A549 treated with Hydrocortisone at 1 μM for 4 hours (cell line): ENCODE measurements at places on chromosomes 1 and 21. TPM values are rescaled to one million over a fixed set of nuclear protein-coding genes. Genes with fewer than 3 reads are reported as not detected.

The ATF3 gene
- 25.1 to 37.2 TPM (median 34.7 TPM) in 5 replicates for total RNA-seq

The C21orf91 gene
- 1.6 to 2.5 TPM (median 2.1 TPM) in 5 replicates for total RNA-seq

The IL10 gene
- total RNA-seq = not detected in 5 replicates

The ESRRG gene
- total RNA-seq = not detected in 5 replicates

The LHX4 gene
- total RNA-seq = 0.28 to 0.45 TPM (median 0.41 TPM) in 5 replicates

The TFAP2E gene
- 0.41 to 0.78 TPM (median 0.45 TPM) in 5 replicates for total RNA-seq

The ACTN2 gene
- 0.01 to 0.15 TPM (median 0.06 TPM) in 4 of 5 replicates, not detected in the other for total RNA-seq

The FBXO28 gene
- 24.0 to 31.7 TPM (median 27.3 TPM) in 5 replicates for total RNA-seq

The S100A4 gene
- total RNA-seq = 1,517 to 1,961 TPM (median 1,696 TPM) in 5 replicates

The FCRL4 gene
- not detected in 5 replicates for total RNA-seq

The PLEKHA6 gene
- 26.4 to 36.3 TPM (median 33.2 TPM) in 5 replicates for total RNA-seq

The FAM72A gene
- total RNA-seq = 10.1 to 10.7 TPM (median 10.5 TPM) in 5 replicates

The BSND gene
- total RNA-seq = 0.01 TPM in 1 of 5 replicates, not detected in the others

The LCE1C gene
- not detected in 5 replicates for total RNA-seq

The FUCA1 gene
- 9.6 to 11.2 TPM (median 10.2 TPM) in 5 replicates for total RNA-seq

The NBPF20 gene
- 2.8 to 4.3 TPM (median 2.9 TPM) in 5 replicates for total RNA-seq

The MTX1 gene
- total RNA-seq = 63.2 to 79.8 TPM (median 74.7 TPM) in 5 replicates

The CNR2 gene
- total RNA-seq = 0.01 TPM in 1 of 5 replicates, not detected in the others

The CTH gene
- total RNA-seq = 1.4 to 1.9 TPM (median 1.7 TPM) in 5 replicates

The TMEM52 gene
- 0.44 to 1.4 TPM (median 0.93 TPM) in 5 replicates for total RNA-seq

The FCRL2 gene
- total RNA-seq = not detected in 5 replicates

The FCRLA gene
- total RNA-seq = 0.05 to 0.08 TPM in 2 of 5 replicates, not detected in the others

The OSCP1 gene
- 5.9 to 7.0 TPM (median 6.5 TPM) in 5 replicates for total RNA-seq

The EPHA8 gene
- 0.02 to 0.03 TPM (median 0.03 TPM) in 4 of 5 replicates, not detected in the other for total RNA-seq

The TSTD1 gene
- total RNA-seq = 0.36 to 0.44 TPM (median 0.39 TPM) in 4 of 5 replicates, not detected in the other

The NEGR1 gene
- not detected in 5 replicates for total RNA-seq

The LRRC38 gene
- total RNA-seq = 0.05 to 0.08 TPM in 2 of 5 replicates, not detected in the others

The FCGR3B gene
- total RNA-seq = not detected in 5 replicates

The KRTAP19-1 gene
- total RNA-seq = not detected in 5 replicates
